ENCODE measurements at places on chromosomes 16 and 17. TPM values are rescaled to one million over a fixed set of nuclear protein-coding genes. Genes with fewer than 3 reads are reported as not detected.

The REXO5 gene
- polyA plus RNA-seq: not detected

- no peak for DNase-seq
Measured at GRCh38 chr16:89904606-89905510, 13.8 kb upstream of the MC1R start.

The CACNG4 gene
- polyA plus RNA-seq: 9.2 TPM

GRCh38 chr17:41118721-41119120, 548 bp upstream of the KRTAP4-11 start:
- DNase-seq: no peak

DNA sequence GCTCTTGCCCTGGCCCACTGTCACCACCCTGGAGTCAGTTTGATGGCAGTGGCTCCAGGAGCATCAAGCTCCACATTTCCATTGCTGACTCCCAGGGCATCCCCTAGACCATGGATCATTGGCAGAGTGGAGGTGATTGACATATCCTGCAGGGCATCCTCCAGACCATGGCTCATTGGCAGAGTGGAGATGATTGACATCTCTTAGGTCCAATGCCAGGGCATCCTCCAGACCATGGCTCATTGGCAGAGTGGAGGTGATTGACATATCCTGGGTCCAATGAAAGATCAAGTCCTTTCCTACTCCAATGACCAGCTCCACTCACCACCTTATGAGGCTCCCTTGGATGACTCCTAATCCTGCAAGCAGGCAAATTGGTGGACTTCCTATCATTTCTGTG, 174.3 kb upstream of the NLRP1 start:
- no peak for DNase-seq

- no peak for DNase-seq
Measured at GRCh38 chr17:323181-323580, 29.4 kb downstream of the RPH3AL start.

DNA sequence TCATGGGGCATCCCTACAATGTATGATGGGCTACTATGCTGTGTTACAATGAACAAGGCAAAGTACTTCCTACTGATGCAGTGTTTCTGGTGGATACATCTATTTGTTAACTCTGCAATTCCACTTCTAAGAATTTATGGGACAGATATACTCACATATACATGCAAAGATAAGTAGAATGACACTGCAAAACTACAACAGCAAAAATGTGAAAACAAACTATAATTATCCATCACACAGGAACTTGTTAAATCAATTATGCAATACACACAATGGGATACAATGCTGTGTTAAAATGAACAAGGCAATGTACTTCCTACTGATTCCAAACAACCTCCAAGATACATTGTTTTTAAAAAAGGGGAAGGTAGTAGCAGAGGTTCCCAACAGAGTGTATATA, 3.2 kb downstream of the DDX52 start:
- no peak for DNase-seq
